ENCODE measurements at places on chromosomes 12 and 14. TPM values are rescaled to one million over a fixed set of nuclear protein-coding genes. Genes with fewer than 3 reads are reported as not detected.

- no peaks in the 10 kb centered on the region for H3K4me1 ChIP-seq
- no peak overlapping the region for H3K27ac ChIP-seq
- no peaks in the 10 kb centered on the region for H3K27me3 ChIP-seq
Observed at GRCh38 chr14:22200977-22201605, 387.9 kb downstream of the DAD1 start.

DNA sequence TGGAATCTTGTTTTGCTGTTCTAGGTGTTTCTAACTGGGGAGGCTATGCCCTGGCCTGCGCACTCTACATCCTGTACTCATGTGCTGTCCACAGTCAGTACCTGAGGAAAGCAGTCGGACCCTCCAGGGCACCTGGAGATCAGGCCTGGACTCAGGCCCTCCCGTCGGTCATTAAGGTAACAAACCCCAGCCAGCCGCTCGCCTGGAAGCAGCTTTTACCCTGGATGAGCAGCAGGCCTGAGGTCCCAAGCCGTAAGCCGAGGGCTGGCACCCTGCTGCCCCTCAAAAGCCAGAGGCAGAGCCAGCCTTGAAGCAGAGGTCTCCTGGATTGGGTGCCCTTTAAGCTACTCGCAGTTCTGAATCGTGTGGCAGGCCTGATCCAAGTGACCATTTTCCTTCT, 29.1 kb downstream of the GPR68 start:
- H3K27me3 ChIP-seq: no peaks in the 10 kb centered on the region
- no peak overlapping the region for H3K4me3 ChIP-seq
- H3K36me3 ChIP-seq: peaks cover 41% of the 10 kb centered on the region
- no peaks in the 10 kb centered on the region for H3K4me1 ChIP-seq
- DNase-seq: no peak

- DNase-seq: no peak
- no peaks in the 10 kb centered on the region for H3K27me3 ChIP-seq
- no peaks in the 10 kb centered on the region for H3K4me1 ChIP-seq
Observed at GRCh38 chr12:68951652-68952051, 18.7 kb upstream of the CPM start.

GRCh38 chr14:105924951-105925591, 398.7 kb downstream of the TMEM121 start:
- no peaks in the 10 kb centered on the region for H3K36me3 ChIP-seq
- H3K27ac ChIP-seq: no peak overlapping the region
- H3K4me3 ChIP-seq: no peak overlapping the region
- no peaks in the 10 kb centered on the region for H3K4me1 ChIP-seq
- H3K27me3 ChIP-seq: no peaks in the 10 kb centered on the region

GRCh38 chr14:88955455-88955854, 131.0 kb downstream of the TTC8 start:
- no peaks in the 10 kb centered on the region for H3K27me3 ChIP-seq
- no peaks in the 10 kb centered on the region for H3K4me1 ChIP-seq
- no peak overlapping the region for H3K4me3 ChIP-seq
- H3K27ac ChIP-seq: no peak overlapping the region
- no peaks in the 10 kb centered on the region for H3K36me3 ChIP-seq

DNA sequence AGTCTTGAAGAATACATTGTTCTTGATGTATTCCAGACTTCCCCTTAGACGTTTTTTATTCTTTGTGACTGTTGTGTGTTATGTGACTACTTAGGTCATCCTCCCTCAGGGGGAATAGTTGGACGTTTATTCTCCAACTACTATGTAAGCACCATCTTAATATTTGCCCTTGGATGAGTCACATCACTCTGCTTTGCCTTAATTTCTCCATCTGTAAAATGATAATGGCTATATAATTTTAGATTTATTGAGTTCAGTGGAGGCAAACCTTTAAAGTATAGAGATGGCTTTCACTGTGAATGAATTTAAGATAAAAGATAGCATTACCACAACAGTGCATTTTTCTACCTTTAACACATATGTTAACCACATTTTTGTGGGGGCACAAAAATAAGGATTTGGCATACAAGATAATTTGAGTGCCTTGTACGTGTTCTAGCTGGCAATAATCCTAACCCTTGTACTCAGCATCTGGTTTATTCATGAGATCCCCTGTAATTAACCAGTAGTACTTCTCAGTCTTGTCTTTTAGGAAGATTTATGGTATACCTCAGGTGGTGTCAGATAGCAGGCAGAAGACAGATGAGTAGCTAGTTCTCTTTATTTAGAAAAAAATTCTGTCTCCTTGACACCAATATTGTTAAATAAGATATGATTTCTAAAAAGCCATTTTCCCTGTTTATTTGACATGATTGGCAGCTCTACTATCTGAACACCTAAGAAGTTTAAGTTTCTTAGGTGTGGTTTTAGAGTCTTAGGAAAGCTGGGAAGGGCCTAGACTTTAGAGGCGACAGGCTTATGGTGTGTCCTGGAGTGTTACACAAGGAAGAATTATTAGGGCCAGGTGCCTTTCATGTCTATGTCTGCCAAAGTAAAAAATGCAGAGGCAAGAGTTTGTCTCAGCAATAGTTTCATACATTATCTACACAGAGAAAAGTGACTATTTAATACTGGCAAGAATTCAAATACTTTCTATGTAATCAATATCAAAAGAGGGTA, 152.3 kb downstream of the RAD51B start:
- H3K4me1 ChIP-seq: no peaks in the 10 kb centered on the region
- no peaks in the 10 kb centered on the region for H3K36me3 ChIP-seq
- DNase-seq: no peak
- H3K27me3 ChIP-seq: no peaks in the 10 kb centered on the region
- H3K4me3 ChIP-seq: no peak overlapping the region
- no peak overlapping the region for H3K27ac ChIP-seq

DNA sequence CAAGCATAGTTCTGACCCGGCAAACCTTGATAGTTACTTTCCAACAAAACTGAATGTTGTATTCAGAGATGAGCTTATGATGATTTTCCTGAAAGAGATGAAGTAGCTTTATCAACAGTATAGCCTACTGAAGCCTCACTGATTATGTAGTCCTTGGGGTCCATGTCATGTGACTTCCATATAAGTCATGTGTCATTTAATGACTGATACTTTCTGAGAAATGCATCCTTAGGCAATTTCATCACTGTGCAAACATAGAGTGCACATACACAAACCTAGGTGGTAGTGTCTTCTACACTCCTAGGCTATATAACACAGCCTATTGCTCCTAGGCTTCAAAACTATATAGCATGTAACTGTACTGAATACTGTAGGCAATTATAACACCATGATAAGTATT, 28.5 kb upstream of the TUBA1C start:
- no peaks in the 10 kb centered on the region for H3K27me3 ChIP-seq
- H3K36me3 ChIP-seq: no peaks in the 10 kb centered on the region
- no peak for DNase-seq
- H3K27ac ChIP-seq: no peak overlapping the region
- peaks cover 7% of the 10 kb centered on the region for H3K4me1 ChIP-seq

DNA sequence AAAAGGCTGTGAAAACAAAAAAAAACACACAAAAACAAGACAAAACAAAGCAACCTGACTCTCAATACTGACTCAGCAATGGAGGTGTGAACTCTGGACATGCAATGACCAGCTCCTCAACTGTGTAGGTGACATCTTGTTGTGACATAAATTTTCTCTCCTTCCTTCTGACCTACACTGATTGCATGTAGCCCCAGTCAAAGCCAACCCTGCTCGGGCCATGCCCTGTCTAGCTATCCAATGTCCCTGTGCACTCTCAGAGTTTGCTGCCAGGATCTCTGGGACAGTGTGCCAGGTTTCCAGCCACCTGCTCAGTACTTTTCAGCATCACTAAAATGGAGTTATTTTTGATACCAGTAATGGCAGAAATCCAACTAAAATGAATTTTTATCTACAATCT, 18.9 kb upstream of the CRACR2A start:
- H3K4me1 ChIP-seq: no peaks in the 10 kb centered on the region
- no peaks in the 10 kb centered on the region for H3K36me3 ChIP-seq
- no peak overlapping the region for H3K4me3 ChIP-seq
- no peak for DNase-seq

DNA sequence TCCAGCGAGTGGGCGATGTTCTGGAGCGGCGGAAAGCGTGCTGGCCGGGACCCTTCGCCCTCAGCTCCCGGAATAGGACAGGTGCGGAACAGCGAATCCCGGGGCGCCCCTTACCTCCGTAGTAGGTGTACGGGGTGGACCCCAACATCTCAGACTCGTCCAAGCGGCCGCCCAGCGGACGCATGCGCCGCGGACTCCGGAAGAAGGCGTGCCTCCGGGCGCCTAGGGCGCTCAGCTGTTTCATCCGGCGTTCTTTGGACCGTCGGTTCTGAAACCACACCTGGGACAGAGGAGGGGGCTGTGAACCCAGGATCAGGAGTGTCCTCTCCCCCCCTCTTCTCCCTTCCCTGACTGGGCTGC, 4.5 kb downstream of the LHX5 start:
- peaks cover 5% of the 10 kb centered on the region for H3K27me3 ChIP-seq
- no peak for DNase-seq
- peaks cover 17% of the 10 kb centered on the region for H3K4me1 ChIP-seq
- no peak overlapping the region for H3K4me3 ChIP-seq
- no peak overlapping the region for H3K27ac ChIP-seq
- no peaks in the 10 kb centered on the region for H3K36me3 ChIP-seq

GRCh38 chr14:21068521-21069387, 1.4 kb upstream of the ARHGEF40 start:
- DNase-seq: no peak
- H3K4me1 ChIP-seq: peaks cover 21% of the 10 kb centered on the region
- H3K36me3 ChIP-seq: no peaks in the 10 kb centered on the region
- H3K27me3 ChIP-seq: peaks cover 20% of the 10 kb centered on the region
- H3K4me3 ChIP-seq: peak overlapping the region; percentile 41

DNA sequence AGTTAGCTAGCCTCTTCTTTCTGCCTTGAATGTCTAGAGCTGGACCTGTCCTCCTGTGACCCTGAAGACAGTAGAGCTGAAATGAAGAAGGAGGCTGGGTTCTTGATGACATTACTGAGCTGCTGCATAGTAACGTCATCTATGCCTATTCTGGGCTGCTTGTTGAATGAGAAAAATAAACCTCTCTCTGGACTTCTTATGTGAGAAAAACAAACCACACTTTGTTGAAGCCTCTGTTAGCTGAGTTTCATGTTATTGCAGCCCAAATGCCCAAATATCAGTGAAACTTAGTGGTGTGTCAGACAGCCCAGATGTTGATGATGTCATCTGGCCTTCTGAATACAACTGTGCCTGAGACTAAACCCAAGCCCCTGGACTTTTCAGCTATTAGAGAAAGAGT, 67.0 kb upstream of the MAX start:
- H3K4me1 ChIP-seq: no peaks in the 10 kb centered on the region
- H3K4me3 ChIP-seq: no peak overlapping the region
- H3K36me3 ChIP-seq: no peaks in the 10 kb centered on the region
- H3K27ac ChIP-seq: no peak overlapping the region

DNA sequence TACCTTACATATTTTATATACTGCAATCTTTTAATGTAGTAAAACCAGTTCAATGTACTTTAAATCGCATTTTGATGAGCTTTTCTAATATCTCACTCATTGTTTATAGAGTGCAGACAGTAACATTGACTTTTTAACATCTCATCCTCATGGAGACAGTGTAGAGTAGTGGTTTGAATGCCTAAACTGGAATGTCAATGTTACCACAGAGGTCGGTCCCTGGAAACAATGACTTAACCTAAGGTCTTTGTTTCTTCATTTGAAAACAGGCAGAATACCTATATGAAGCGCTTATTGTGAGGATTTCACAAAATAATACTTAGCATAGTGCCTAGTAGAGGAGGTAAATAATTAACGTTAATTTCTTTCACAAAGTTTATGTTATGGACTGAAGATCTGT, 5.0 kb downstream of the CDK17 start:
- no peaks in the 10 kb centered on the region for H3K36me3 ChIP-seq
- no peak overlapping the region for H3K4me3 ChIP-seq
- no peak for DNase-seq
- no peaks in the 10 kb centered on the region for H3K27me3 ChIP-seq
- H3K4me1 ChIP-seq: peaks cover 28% of the 10 kb centered on the region

DNA sequence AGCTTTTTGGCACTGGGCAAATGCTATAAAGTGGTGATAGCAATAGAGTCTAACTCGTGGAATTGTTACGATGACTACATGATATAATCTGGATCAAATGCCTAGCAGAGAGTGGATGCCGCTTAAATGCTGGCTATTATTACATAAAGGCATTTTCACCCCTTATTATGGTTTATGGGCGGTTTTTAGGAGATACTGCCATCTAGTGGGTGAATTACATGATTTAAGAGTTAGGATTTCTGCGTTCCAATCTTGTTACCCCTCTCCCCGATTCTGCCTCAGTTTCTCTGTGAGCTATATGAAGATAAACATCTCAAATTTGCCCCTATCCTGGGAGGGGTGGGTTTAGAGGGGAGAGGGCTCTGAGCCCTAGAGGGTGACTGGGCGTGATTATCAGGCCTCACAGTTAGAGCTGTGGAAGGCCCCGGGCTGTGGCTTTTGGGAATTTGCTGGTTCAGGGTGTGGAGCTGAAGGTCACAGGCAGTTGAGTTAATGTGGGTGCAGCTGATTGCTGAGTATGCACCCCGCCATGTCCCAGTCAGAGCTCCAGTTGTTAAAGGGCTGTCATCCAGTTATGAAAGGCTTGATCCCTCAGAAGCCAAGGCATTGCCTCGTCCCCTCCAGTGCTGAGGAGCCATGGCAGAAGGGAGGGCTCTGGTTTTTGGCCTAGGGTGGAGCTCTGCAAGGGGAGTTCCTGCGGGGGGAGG, 14.4 kb downstream of the CLSTN3 start:
- peak; percentile 30 for DNase-seq
- H3K4me1 ChIP-seq: peaks cover 3% of the 10 kb centered on the region
- peaks cover 25% of the 10 kb centered on the region for H3K36me3 ChIP-seq
- H3K27me3 ChIP-seq: no peaks in the 10 kb centered on the region

- no peaks in the 10 kb centered on the region for H3K4me1 ChIP-seq
- no peak overlapping the region for H3K27ac ChIP-seq
- no peaks in the 10 kb centered on the region for H3K36me3 ChIP-seq
- DNase-seq: no peak
- H3K27me3 ChIP-seq: no peaks in the 10 kb centered on the region
Observed at GRCh38 chr14:59308086-59308485, 119.6 kb downstream of the DAAM1 start.

GRCh38 chr14:77180726-77181602, 634 bp upstream of the TMEM63C start:
- no peak overlapping the region for H3K27ac ChIP-seq
- DNase-seq: no peak
- no peaks in the 10 kb centered on the region for H3K27me3 ChIP-seq
- no peaks in the 10 kb centered on the region for H3K36me3 ChIP-seq

GRCh38 chr12:54411391-54412241, 7.5 kb downstream of the ITGA5 start:
- DNase-seq: peak; percentile 58
- peak overlapping the region; percentile 84 for H3K4me3 ChIP-seq
- H3K4me1 ChIP-seq: peaks cover 58% of the 10 kb centered on the region
- H3K27ac ChIP-seq: peak overlapping the region; percentile 96
- H3K27me3 ChIP-seq: no peaks in the 10 kb centered on the region
- H3K36me3 ChIP-seq: peaks cover 21% of the 10 kb centered on the region

GRCh38 chr12:123151457-123152454, 866 bp upstream of the PITPNM2 start:
- peak overlapping the region; percentile 82 for H3K27ac ChIP-seq
- no peaks in the 10 kb centered on the region for H3K27me3 ChIP-seq
- peak overlapping the region; percentile 74 for H3K4me3 ChIP-seq
- H3K4me1 ChIP-seq: peaks cover 29% of the 10 kb centered on the region
- DNase-seq: no peak

PLEKHD1 gene
- total RNA-seq: 0.74 TPM

GPRC5D gene
- total RNA-seq: not detected

GPR68 gene
- total RNA-seq: 4.9 TPM

OVCH1 gene
- total RNA-seq: not detected

PRPF39 gene
- total RNA-seq: 53.9 TPM

TSPAN8 gene
- total RNA-seq: not detected

Measured in naive thymus-derived CD4-positive, alpha-beta T cell (primary cell).